Natural killer cell (primary cell): ENCODE measurements at places on chromosomes 5 and 9. TPM values are rescaled to one million over a fixed set of nuclear protein-coding genes. Genes with fewer than 3 reads are reported as not detected.

GRCh38 chr9:135338546-135338945 is 141.0 kb upstream of the PPP1R26 start:
- DNase-seq, result peak; percentile 9

GRCh38 chr5:137226081-137226480 is 273.0 kb downstream of the SPOCK1 start:
- DNase-seq, result no peak

DNA sequence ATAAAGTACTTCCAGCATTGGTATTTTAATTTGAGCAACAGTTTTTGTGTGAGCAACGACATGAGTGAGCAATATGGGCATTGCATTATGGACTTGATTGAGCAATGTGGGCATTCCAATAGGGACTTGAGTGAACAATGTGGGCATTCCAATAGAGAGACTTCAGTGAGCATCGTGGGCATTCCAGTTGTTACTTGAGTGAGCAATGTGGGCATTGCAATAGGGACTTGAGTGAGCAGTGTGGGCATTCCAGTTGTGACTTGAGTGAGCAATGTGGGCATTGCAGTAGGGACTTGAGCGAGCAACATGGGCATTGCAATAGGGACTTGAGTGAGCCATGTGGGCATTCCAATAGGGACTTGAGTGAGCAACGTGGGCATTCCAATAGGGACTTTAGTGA is 52.2 kb downstream of the ZCCHC7 start:
- DNase-seq, result no peak

SPAG8 gene
- 2.4 TPM for total RNA-seq

GPX8 gene
- not detected for total RNA-seq

HSPB3 gene
- total RNA-seq, result not detected
